ENCODE measurements at places on chromosomes 2 and 18. TPM values are rescaled to one million over a fixed set of nuclear protein-coding genes. Genes with fewer than 3 reads are reported as not detected.

DNA sequence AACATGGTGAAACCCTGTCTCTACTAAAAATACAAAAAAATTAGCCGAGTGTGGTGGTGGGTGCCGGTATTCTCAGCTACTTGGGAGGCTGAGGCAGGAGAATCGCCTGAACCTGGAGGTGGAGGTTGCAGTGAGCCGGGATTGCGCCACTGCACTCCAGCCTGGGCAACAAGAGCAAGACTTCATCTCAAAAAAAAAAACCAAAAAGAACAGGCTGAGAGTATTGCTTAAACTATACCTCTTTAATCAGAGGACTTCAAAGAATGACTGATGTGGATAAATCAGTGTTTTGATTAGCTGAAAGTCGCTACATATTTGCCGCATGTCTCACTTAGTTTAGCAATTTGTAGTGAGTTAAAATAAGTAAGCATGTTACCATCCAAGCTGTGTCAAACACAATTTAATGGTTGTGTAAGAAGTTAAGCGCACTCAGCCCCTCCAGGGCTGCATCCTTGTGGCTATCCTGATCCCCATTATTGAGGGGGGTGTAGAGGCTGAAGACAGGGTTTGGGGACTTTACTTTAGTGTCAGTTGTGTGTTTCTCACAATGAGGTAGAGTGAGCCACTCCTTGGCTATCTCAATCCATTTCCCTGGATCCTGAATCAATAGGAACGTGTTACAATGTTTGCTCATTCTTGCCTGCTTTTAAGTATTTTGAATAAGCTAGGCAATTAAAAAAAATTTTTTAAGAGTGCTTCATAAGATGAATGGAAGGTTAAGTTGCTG lies 11.0 kb upstream of the FARP2 start:
- no peak overlapping the region for H3K4me3 ChIP-seq
- DNase-seq, result no peak
- no peak overlapping the region for H3K27ac ChIP-seq
- no peaks in the 10 kb centered on the region for H3K4me1 ChIP-seq
- H3K27me3 ChIP-seq, result no peaks in the 10 kb centered on the region

- H3K4me3 ChIP-seq, result no peak overlapping the region
- no peaks in the 10 kb centered on the region for H3K4me1 ChIP-seq
- H3K36me3 ChIP-seq, result no peaks in the 10 kb centered on the region
- no peak overlapping the region for H3K27ac ChIP-seq
- H3K27me3 ChIP-seq, result no peaks in the 10 kb centered on the region
Measured at GRCh38 chr18:56214706-56215105, 423.7 kb downstream of the TXNL1 start.

Gene PSMA8
- total RNA-seq, result not detected

Gene TMEM163
- total RNA-seq, result not detected

DNA sequence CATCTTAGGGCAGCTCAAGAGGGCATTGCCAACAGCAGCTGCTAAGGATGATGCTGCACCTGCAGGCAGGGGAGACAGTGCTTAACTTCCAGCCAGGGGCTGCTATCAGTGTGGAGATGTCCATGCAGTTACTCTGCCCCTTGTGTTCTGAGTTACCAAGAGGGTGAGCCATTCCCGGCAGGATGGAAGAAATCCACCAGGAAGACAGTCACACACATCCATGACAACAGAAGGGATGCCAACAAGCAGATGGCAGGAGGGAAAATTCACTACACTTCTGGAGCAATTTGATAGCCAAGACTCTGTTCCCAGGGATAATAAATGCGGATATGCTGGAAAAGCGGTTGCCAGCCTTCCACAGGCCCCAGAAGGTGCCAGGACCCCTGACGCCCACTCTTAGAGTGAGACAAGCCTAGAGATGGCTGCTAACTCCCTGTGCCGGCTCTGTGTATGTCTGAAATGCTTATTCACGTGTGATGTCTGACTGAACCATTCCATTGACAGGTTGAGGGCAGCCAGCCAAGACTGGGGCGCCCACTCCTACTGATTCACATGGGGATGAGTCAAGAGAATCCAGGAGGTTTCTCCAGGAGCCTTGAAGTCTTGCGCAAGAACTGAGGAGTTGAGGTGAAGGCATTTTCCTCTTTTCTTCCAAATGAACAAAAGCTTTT lies 24.5 kb downstream of the LOXHD1 start:
- peak; percentile 2 for DNase-seq
- no peaks in the 10 kb centered on the region for H3K36me3 ChIP-seq
- no peak overlapping the region for H3K27ac ChIP-seq
- H3K4me1 ChIP-seq, result no peaks in the 10 kb centered on the region

DNA sequence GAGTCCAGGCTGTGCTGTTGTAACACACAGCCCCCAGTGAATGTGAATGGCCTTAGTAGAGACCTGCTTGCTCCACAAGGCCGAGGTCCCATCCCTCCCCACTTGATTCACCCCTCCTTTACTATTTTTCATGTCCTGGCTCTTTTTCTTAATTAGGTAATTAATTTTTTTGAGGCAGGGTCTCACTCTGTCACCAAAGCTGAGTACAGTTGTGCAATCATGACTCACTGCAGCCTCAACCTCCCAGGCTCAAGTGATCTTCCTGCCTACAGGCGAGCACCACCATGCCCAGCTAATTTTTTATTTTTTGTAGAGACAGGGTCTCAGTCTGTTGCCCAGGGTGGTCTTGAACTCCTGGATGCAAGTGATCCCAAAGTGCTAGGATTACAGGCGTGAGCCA lies 19.3 kb downstream of the FBLN7 start:
- no peaks in the 10 kb centered on the region for H3K36me3 ChIP-seq
- no peak overlapping the region for H3K27ac ChIP-seq
- no peak for DNase-seq
- no peaks in the 10 kb centered on the region for H3K4me1 ChIP-seq
- no peak overlapping the region for H3K4me3 ChIP-seq

Gene FN1
- 4.2 TPM for total RNA-seq

GRCh38 chr18:7789856-7790552 lies 222.9 kb downstream of the PTPRM start:
- no peaks in the 10 kb centered on the region for H3K27me3 ChIP-seq
- DNase-seq, result no peak
- no peaks in the 10 kb centered on the region for H3K36me3 ChIP-seq
- no peak overlapping the region for H3K4me3 ChIP-seq

Gene CPLX4
- not detected for total RNA-seq

DNA sequence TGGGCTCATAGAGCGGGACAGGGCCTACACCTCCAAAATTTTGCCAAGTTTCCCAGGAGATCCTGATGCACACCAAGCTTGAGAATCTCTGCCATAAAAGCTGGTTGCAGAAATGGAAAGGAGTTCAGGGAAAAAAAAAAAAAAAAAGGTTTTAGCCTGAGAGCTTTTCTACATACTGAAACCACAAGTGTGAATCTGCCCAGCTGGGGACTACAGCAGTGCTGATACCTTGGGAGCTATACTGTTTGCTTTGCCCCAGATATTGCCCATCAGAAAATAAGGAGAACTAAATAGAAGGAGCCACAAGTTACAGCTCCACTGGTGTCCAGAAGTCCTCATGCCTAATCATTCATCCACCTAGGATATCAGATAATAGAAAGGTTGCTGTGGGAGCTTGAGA lies 38.4 kb upstream of the NCKAP5 start:
- no peak overlapping the region for H3K27ac ChIP-seq
- H3K27me3 ChIP-seq, result no peaks in the 10 kb centered on the region
- H3K4me1 ChIP-seq, result no peaks in the 10 kb centered on the region
- H3K36me3 ChIP-seq, result no peaks in the 10 kb centered on the region

GRCh38 chr18:31261792-31262582 lies 56.0 kb upstream of the DSG1 start:
- H3K36me3 ChIP-seq, result no peaks in the 10 kb centered on the region
- H3K27me3 ChIP-seq, result no peaks in the 10 kb centered on the region
- no peak overlapping the region for H3K4me3 ChIP-seq
- H3K27ac ChIP-seq, result no peak overlapping the region

Gene MERTK
- total RNA-seq, result 14.5 TPM

DNA sequence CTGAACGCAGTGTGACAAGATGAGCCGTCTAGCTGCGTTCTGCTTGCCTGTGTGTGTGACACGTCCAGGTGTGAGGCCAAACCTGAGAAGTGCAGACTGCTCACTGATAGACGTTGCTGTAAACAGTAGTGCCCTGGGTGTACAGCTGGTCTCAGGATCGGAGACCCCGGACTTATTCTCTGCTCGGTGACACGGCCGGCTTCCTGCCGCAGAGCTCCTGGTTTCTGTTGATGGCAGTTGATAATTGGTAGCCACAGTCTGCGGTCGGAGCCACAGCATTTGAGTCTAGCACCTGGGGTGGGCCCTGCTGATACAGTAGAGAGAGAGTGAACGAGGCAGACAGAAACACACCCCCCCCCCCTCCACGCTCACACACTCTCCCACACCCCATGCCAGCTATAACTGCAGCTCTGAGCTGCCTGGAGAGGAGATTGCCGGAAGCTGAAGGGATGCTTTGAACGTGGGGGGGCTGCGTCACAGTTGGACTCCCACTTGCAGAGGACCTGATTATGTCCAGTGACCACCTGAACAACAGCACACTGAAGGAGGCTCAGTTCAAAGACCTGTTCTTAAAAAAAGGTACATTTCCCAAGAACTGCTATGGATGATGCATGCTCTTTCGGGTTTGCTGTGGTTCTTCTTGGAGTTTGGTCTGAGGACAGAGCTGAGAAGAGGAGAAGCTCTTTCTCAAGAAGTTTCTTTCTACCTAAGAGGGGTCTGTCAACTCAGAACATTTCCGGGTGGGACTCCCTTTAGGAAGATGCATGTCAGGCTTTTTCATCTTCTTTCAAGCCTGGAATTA lies 114.0 kb downstream of the FAM210A start:
- no peak for DNase-seq
- no peak overlapping the region for H3K27ac ChIP-seq
- peaks cover 8% of the 10 kb centered on the region for H3K27me3 ChIP-seq
- H3K36me3 ChIP-seq, result no peaks in the 10 kb centered on the region
- H3K4me3 ChIP-seq, result peak overlapping the region; percentile 20

Gene C2orf69
- 21.8 TPM for total RNA-seq

- DNase-seq, result no peak
- no peaks in the 10 kb centered on the region for H3K4me1 ChIP-seq
- H3K27ac ChIP-seq, result no peak overlapping the region
- H3K36me3 ChIP-seq, result no peaks in the 10 kb centered on the region
Measured at GRCh38 chr2:156229724-156230362, 102.7 kb downstream of the NR4A2 start.

Gene GPR39
- total RNA-seq, result 9.0 TPM

DNA sequence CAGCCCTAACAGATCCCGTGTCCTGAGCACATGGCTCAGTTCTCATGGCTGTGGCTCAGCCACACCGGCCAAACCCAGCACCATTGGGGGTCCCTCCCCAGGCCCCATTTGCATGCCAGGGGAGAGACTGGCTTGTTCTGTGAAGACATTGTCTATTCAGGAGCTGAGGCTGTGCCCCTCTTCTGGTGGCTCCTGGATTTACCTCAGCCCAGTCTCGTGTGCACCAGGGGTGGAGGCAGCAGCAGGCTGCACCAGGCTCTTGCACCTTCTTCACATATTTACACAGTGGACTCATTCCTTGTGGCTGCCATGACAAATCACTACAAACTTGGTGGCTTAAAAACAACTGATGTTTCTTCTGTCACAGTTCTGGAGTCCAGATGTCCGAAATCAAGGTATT lies 92.4 kb upstream of the ITGA6 start:
- no peak for DNase-seq
- no peak overlapping the region for H3K4me3 ChIP-seq
- peaks cover 4% of the 10 kb centered on the region for H3K4me1 ChIP-seq
- no peak overlapping the region for H3K27ac ChIP-seq

DNA sequence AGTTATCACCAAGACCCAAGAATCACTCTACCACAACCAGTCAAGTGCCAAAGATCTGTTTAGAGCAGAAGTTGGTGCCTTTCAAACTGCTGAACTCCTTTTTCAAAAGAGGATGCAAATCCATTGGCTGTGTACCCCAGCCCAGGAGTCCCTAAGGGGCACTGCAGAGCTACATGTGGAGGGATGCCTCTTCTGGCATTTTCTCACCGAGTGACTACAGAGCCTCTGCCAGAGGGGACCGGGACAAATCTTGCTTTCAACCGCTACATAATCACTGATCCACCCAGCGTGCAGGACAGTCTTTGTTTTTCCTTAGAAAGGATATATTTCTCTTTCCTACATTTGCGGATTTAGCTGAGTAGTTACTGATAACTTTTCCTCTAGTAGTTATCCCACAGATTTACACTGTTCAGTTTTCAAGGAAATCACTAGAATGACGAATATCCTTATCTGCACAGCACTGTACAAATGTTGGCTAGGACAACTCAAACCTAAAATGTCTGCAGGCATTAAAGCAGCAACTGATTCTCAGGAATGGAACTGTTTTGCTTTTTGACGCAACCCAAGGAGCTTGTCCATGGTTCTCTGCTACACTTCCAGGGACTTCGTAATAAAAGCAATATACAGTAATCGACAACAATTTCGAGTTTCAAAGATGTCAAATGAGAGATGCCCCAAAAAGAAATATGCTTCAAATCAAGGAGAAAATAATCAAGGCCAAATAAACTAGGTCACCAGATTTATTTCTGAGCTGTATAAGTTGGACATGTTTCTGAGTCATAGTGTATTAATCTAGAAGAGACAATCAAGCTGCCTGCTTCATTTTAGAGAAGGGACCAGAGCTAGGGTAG lies 24.1 kb downstream of the EPB41L3 start:
- no peaks in the 10 kb centered on the region for H3K36me3 ChIP-seq
- H3K4me1 ChIP-seq, result no peaks in the 10 kb centered on the region
- no peak overlapping the region for H3K27ac ChIP-seq
- no peaks in the 10 kb centered on the region for H3K27me3 ChIP-seq
- no peak overlapping the region for H3K4me3 ChIP-seq

Gene AMER3
- not detected for total RNA-seq

DNA sequence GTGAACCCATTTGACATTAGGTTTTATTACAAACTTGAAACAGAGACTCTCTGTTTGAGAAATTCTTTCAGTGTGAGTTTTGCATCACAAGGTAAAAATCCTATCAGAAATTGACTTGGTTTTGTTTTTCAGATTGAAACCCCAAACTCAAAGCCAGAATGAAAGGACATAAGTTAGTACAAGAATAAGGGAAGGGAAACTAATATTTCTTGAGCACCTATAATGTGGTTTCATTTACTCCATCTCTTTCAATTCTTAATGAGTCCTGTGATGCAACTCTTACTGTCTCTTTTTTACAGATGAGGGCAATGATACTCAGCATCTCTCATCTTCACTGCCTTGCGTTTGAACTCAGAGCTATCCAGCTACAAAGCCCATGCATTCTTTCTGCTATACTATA lies 210.0 kb upstream of the SIX3 start:
- H3K27ac ChIP-seq, result no peak overlapping the region
- H3K4me3 ChIP-seq, result no peak overlapping the region
- no peak for DNase-seq
- no peaks in the 10 kb centered on the region for H3K27me3 ChIP-seq
- H3K36me3 ChIP-seq, result no peaks in the 10 kb centered on the region
- no peaks in the 10 kb centered on the region for H3K4me1 ChIP-seq

- no peak overlapping the region for H3K4me3 ChIP-seq
- H3K27ac ChIP-seq, result no peak overlapping the region
- no peaks in the 10 kb centered on the region for H3K36me3 ChIP-seq
- no peaks in the 10 kb centered on the region for H3K4me1 ChIP-seq
- no peaks in the 10 kb centered on the region for H3K27me3 ChIP-seq
Measured at GRCh38 chr2:240632306-240632721, 7.0 kb downstream of the GPR35 start.

- no peak for DNase-seq
- H3K36me3 ChIP-seq, result no peaks in the 10 kb centered on the region
- no peaks in the 10 kb centered on the region for H3K4me1 ChIP-seq
- H3K27ac ChIP-seq, result no peak overlapping the region
- H3K27me3 ChIP-seq, result no peaks in the 10 kb centered on the region
Measured at GRCh38 chr2:101238930-101239759, 13.5 kb upstream of the CNOT11 start.

- no peaks in the 10 kb centered on the region for H3K27me3 ChIP-seq
- no peaks in the 10 kb centered on the region for H3K36me3 ChIP-seq
- no peak for DNase-seq
- H3K4me1 ChIP-seq, result no peaks in the 10 kb centered on the region
Measured at GRCh38 chr2:127598711-127599110, 47.2 kb upstream of the GPR17 start.
